ENCODE measurements at places on chromosomes 7 and 10. TPM values are rescaled to one million over a fixed set of nuclear protein-coding genes. Genes with fewer than 3 reads are reported as not detected.

Gene ACTL6B
- not detected for total RNA-seq

Gene MGMT
- total RNA-seq, result 18.7 TPM

Gene HOXA4
- total RNA-seq, result 0.65 TPM

Gene PANK1
- total RNA-seq, result 5.4 TPM
